Osteocyte (in vitro differentiated cells): ENCODE measurements at places on chromosomes 4 and X. TPM values are rescaled to one million over a fixed set of nuclear protein-coding genes. Genes with fewer than 3 reads are reported as not detected.

- H3K4me1 ChIP-seq: no peaks in the 10 kb centered on the region
- no peak overlapping the region for H3K4me3 ChIP-seq
- no peak overlapping the region for H3K27ac ChIP-seq
- no peak for DNase-seq
These were observed 10.2 kb upstream of the SUPT20HL1 start for GRCh38 chrX:24350217-24350616.

DNA sequence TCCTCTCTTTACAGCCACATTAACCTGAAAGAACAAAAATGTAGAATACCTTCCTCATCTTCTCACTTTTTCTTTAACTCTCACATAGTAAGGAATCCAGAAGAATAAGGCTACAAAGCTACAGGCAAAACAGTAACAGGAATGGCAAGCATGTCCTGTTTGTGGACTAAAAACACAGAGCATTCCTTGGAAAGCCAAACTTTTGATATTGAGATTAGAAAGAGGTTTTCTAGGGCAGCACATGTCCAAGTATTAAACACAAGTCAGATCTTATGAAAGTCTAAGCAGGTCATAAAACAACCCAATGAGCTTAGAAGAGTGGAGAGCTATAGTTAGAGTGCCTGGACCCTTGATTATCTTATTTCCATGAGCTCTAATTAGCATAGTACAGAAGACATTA, 58.2 kb upstream of the FAM9C start:
- H3K36me3 ChIP-seq: no peaks in the 10 kb centered on the region
- no peak overlapping the region for H3K4me3 ChIP-seq
- no peak for DNase-seq
- H3K27ac ChIP-seq: peak overlapping the region; percentile 86
- H3K27me3 ChIP-seq: no peaks in the 10 kb centered on the region
- H3K4me1 ChIP-seq: peaks cover 52% of the 10 kb centered on the region

- no peaks in the 10 kb centered on the region for H3K27me3 ChIP-seq
- DNase-seq: peak; percentile 84
- H3K4me1 ChIP-seq: peaks cover 5% of the 10 kb centered on the region
- H3K4me3 ChIP-seq: peak overlapping the region; percentile 87
These were observed 759 bp downstream of the ZC4H2 start for GRCh38 chrX:64975491-64975890.

DNA sequence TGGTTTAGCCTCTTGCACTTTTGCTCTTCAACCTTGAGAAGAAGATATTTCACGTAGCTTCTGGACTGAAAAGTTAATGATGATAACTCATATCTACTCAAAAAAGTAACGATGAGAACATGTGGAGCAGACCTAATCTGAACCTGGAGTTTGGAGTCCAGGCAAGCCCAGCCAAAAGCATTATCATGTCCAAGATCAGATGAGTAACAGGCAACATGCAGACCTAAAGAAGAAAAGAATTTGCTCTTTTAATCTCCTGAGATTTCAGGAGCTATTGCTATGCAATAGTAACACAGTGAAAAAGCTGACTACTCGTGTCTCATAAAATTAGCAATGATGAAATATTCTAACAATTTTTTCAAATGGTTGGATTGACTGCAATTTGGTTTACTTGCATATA, 21.8 kb upstream of the PPA2 start:
- peaks cover 5% of the 10 kb centered on the region for H3K27me3 ChIP-seq
- H3K4me1 ChIP-seq: no peaks in the 10 kb centered on the region
- no peak overlapping the region for H3K27ac ChIP-seq
- H3K36me3 ChIP-seq: no peaks in the 10 kb centered on the region

DNA sequence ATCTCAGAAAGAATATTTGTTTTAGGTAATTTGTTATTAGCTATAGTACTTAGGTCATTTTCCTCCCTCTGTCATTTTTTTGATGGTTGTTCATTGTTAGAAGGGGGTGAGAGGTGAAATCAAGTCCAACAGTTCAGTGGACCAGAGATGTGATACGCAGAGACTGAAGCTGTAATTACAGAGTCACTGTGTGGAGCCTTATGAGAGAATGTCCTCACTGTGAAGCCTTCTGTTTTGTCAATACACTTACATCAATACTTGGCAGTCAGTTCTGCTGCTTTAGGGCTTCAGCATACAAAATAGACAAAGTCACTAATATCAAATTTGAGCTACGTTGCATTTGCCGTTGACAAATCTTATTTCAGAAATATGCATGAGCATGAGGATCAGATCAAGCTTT, 692.5 kb downstream of the C4orf33 start:
- no peak overlapping the region for H3K4me3 ChIP-seq
- no peak for DNase-seq
- no peak overlapping the region for H3K27ac ChIP-seq
- H3K27me3 ChIP-seq: no peaks in the 10 kb centered on the region
- no peaks in the 10 kb centered on the region for H3K36me3 ChIP-seq
- no peaks in the 10 kb centered on the region for H3K4me1 ChIP-seq

GRCh38 chr4:26141911-26142638, 178.7 kb upstream of the RBPJ start:
- peaks cover 61% of the 10 kb centered on the region for H3K4me1 ChIP-seq
- DNase-seq: peak; percentile 85
- H3K4me3 ChIP-seq: peak overlapping the region; percentile 29
- no peaks in the 10 kb centered on the region for H3K27me3 ChIP-seq

DNA sequence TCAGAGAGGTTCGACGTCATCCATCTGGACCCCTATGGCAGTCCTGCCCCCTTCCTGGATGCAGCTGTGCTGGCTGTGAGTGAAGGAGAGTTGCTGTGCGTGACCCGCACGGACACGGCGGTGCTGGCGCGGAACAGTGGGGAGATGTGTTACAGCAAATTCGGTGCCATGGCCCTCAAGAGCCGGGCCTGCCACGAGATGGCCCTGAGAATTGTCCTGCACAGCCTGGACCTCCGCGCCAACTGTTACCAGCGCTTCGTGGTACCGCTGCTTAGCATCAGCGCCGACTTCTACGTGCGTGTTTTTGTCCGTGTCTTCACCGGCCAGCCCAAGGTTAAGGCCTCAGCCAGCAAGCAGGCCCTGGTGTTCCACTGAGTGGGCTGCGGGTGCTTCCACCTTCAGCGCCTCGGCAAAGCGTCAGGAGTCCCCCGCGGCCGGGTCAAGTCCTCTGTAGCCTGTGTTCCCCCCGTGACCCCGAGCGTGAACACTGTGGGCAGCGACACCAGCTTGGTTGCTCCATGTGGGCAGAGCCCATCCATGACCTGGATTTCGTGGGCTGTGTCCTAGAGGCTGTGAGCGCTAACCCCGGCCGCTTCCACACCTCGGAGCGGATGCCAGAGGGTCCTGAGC, 186.7 kb upstream of the SLITRK2 start:
- H3K4me3 ChIP-seq: no peak overlapping the region
- no peak for DNase-seq
- H3K27me3 ChIP-seq: no peaks in the 10 kb centered on the region
- no peak overlapping the region for H3K27ac ChIP-seq
- H3K4me1 ChIP-seq: no peaks in the 10 kb centered on the region

DNA sequence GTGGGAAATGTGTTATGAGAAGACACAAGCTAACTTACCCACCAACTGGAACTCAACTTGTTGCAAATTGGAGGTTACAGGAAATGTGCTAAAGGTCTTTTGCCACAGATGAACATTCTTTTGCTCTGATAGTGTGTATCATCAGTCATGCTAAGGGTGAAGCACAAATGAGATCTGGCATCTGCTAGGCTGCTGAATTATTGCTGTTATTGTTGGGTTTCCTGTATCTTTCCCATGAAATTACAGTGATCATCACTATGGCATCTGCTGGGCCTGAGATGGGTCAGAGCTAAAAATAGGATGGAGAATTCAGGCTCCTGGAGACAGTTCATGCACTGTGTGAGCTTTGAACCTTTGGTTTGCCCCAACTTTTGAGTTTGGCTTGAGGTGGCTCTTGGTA, 124.5 kb downstream of the NPNT start:
- no peaks in the 10 kb centered on the region for H3K4me1 ChIP-seq
- no peak overlapping the region for H3K4me3 ChIP-seq
- DNase-seq: no peak
- no peaks in the 10 kb centered on the region for H3K36me3 ChIP-seq
- H3K27me3 ChIP-seq: no peaks in the 10 kb centered on the region
- H3K27ac ChIP-seq: no peak overlapping the region

GRCh38 chr4:151114338-151114737, 14.9 kb downstream of the RPS3A start:
- H3K27ac ChIP-seq: no peak overlapping the region
- H3K27me3 ChIP-seq: no peaks in the 10 kb centered on the region
- H3K4me1 ChIP-seq: peaks cover 3% of the 10 kb centered on the region
- H3K4me3 ChIP-seq: no peak overlapping the region
- peaks cover 2% of the 10 kb centered on the region for H3K36me3 ChIP-seq

- DNase-seq: no peak
- H3K4me3 ChIP-seq: no peak overlapping the region
- no peaks in the 10 kb centered on the region for H3K4me1 ChIP-seq
- H3K27me3 ChIP-seq: no peaks in the 10 kb centered on the region
These were observed 482.1 kb downstream of the TMA16 start for GRCh38 chr4:163976588-163976987.

DNA sequence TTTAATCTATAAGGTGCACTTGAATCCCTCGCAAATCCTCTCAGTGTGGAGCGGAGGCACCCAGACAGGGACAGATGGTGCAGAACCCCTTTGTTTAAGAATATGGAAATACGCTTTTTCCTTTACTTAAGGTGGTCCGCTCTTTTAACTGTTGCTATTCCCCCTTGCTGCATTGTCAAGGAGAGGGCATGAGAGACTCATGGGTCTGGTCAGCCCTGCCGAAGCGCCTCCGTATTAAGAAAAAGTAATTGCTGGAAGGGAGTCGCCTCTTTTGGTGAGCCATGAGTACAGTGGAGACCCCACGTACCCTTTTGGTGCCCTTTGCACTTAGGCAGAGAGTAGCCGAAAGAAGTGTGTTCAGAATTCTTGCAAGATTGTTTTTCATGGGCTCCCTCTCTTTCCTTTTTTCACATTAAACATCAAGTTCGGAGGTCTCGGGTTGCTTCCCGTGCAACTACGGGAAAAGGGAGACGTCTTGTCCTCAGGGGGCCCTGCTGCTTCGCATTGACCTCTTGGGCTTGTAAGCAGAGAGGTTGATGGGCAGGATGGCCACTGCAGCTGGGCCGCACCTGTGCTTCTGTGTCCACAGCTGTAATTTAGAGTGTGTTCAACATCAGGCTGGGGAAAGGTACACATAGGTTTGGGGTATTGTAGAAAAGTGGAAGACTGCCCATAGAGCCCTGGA, 109.6 kb downstream of the SPRY1 start:
- H3K27ac ChIP-seq: peak overlapping the region; percentile 96
- no peak for DNase-seq
- H3K4me1 ChIP-seq: peaks cover 20% of the 10 kb centered on the region

DNA sequence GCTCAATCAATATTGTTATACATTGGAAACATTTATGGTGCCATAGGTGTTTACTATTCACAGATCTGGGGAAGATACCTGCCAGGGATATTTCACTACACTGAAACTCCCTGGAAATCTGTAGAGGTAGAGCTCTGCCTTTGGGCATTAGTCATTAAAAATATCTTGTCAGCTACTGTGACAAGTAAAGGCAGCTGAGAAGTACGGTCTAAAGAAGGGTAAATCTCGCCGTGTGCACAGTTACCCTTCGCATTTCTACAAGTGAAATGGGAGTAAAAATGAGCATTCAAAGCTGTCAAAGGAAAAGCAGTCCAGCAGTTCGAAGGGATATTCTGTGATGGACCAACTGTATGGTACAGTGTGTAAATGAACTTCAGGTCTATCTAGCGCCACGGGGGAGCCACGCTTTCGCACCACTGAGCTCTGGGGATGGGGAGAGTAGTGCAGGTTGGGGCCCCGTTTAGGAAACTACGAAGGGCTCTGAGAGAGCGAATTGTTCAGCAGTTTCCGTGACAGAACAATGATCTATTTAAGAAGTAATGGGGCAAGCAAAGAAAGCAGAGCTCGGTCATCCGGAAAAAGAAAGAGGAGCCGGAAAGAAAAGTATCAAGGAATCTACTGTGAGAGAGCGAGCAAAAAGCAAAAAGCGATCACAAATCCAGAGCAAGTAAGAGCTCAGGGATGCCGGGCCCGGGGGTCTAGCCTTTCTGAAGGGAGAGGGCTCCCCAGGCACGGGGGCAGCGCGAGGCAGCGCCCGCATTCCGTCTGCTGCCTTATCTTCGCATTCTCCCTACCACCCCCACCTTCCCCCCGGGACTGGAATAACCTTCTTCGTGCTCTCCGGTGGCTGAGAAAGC, 646 bp downstream of the TIGD4 start:
- H3K27ac ChIP-seq: peak overlapping the region; percentile 100
- peaks cover 29% of the 10 kb centered on the region for H3K4me1 ChIP-seq
- peak overlapping the region; percentile 99 for H3K4me3 ChIP-seq

GRCh38 chr4:88937081-88937480, 119.9 kb downstream of the FAM13A start:
- H3K4me3 ChIP-seq: no peak overlapping the region
- peaks cover 11% of the 10 kb centered on the region for H3K4me1 ChIP-seq
- H3K36me3 ChIP-seq: peaks cover 7% of the 10 kb centered on the region

- H3K36me3 ChIP-seq: no peaks in the 10 kb centered on the region
- no peak overlapping the region for H3K4me3 ChIP-seq
- no peak for DNase-seq
- no peaks in the 10 kb centered on the region for H3K27me3 ChIP-seq
These were observed 168.9 kb upstream of the PUDP start for GRCh38 chrX:7316887-7317286.

GRCh38 chr4:108466936-108467902, 153.2 kb upstream of the RPL34 start:
- H3K27me3 ChIP-seq: no peaks in the 10 kb centered on the region
- peak overlapping the region; percentile 47 for H3K27ac ChIP-seq
- no peak for DNase-seq
- H3K4me3 ChIP-seq: no peak overlapping the region
- H3K36me3 ChIP-seq: no peaks in the 10 kb centered on the region
- H3K4me1 ChIP-seq: peaks cover 23% of the 10 kb centered on the region

DNA sequence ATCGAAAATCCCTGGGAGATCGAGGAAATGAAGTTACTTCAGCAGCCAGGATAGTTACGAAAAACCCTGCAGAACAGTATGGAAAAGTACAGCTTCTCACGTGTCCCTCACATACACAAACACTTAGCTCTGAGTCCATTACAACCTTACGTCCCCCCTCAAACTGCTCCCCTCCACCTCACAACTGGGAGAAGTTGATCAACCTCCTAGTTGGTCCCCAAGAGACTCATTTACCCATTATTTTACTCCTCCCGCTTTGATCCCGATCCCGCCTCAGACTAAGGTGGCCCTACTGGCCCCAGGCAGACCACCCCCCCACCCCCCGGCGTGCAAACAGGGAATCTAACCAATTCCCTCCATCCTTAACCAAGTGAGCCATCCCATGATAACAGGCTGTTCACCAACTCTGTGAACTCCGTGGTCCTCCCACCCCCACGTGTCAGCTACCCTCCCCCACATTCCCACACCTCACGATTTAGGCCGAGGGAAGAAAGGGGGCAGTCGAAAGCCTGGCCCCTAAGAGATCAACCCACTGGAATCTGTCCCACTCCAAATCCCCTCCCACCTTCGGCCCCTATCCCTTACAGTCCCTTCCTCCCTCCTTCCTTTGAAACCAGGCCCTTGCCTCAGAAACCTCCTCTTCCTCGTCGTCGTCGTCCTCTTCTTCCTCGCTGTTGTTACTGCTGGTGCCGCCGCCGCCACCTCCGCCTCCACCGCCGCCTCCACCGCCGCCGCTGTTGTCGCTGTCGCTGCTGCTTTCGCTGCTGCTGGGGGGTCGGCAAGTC, 755 bp downstream of the ANKRD17 start:
- H3K27me3 ChIP-seq: no peaks in the 10 kb centered on the region
- peak overlapping the region; percentile 99 for H3K4me3 ChIP-seq
- DNase-seq: no peak
- H3K36me3 ChIP-seq: peaks cover 3% of the 10 kb centered on the region

Gene GAGE13
- not detected in 2 replicates for total RNA-seq

Gene ATP8A1
- 2.4 and 3.2 TPM in 2 replicates for total RNA-seq

Gene NCBP2L
- not detected in 2 replicates for total RNA-seq

Gene USP26
- total RNA-seq: not detected in 2 replicates

Gene UCHL1
- 167 and 168 TPM in 2 replicates for total RNA-seq

Gene FGF16
- not detected in 2 replicates for total RNA-seq

Gene NR3C2
- 0.42 and 0.75 TPM in 2 replicates for total RNA-seq

Gene LRBA
- total RNA-seq: 40.8 and 41.4 TPM in 2 replicates

Gene MEPE
- not detected in 2 replicates for total RNA-seq
